ENCODE measurements at places on chromosomes 6 and 20.

- no peak for DNase-seq
Measured at GRCh38 chr20:18272451-18272850, 15.9 kb upstream of the ZNF133 start.

DNA sequence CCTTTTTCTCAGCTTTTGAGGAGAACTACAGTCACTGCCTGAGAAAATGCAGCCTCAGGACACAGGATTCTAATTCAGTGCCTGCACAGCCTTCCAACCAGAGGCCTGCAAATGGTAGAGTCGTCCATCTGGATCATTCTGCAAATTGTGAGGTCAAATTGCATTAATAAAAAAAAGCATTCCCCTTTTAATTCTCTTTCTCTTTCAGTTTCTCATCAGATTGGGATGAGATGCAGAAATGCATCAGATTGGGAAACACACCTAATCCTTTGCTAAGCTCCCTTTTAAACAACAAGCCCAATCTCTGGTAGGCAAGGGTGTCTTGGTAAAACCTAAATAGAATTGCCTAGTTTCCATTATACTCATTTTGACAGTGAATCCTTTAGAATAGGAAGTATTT lies 838.8 kb downstream of the MAFB start:
- DNase-seq = no peak

DNA sequence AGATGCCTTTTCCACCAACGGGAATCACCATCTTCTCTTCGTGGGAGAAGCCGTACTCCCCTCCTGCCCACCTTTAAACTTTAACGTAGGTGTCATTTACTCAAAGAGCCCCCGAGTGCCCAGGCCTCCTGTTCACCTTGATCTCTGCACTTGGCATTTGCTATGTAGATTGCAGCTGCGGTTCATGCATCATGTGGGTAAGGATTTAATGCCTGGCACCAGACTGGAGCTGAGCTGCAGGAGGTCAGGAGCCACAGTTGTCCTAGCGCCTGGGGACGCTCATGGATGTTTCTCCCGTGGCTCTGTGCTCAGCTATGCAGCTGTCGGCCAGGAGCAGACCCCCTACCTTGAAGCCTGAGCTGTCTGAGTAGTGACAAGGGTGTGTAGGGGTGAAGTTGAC lies 133.7 kb downstream of the CDH4 start:
- no peak for DNase-seq

DNA sequence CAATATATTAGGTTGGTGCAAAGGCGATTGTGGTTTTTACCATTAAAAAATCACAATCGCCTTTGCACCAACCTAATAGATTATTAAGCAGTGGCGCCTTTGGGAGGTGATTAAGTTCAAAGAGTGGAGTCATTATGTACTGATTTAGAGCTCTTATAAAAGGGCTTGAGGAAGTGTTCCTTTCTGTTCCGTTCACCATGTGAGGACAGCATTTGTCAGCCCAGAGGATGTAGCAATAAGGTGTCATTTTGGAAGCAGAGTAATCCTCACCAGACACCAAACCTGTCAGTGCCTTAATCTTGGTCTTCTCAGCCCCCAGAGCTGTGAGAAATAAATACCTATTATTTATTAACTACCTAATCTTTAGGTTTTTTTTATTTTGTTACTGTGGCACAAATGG lies 542.1 kb upstream of the MAN1A1 start:
- DNase-seq = no peak

DNA sequence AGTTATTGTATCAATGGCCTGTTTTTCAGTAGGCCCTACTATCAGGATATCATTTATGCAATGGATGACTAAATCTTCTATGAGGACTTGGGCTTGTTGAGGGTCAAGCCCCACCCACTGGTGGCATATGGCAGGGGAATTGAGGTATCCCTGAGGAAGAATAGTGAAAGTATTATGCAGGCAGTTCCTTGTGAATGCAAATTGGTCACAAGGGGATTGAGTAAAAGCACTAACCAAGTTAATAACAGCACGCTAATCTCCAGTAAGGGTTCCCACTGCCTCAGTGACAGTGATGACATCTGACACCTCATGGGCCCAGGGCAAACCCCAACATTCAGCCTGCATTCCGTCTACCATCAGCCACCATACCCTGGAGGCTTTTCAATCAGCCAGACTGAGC lies 14.9 kb downstream of the BPIFA1 start:
- no peak for DNase-seq

DNA sequence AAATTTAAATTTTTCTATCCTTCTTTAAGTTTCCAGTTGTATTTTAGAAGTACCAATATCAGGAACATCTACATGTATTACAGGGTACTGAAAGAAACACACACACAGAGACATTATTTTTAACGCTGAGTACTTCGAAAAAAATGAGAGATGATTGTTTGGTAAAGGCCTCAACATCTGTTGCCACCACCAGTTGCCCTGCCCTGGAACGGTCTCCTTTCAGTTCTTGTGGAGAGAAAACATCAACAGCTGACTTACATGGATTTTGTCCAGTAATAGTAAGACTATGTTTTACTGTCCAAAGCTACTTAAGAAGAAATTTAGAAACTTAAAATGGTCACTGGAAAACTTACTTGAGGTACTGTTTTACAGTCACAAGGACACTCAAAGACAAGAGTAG lies 16.7 kb downstream of the HMGCLL1 start:
- no peak for DNase-seq

DNA sequence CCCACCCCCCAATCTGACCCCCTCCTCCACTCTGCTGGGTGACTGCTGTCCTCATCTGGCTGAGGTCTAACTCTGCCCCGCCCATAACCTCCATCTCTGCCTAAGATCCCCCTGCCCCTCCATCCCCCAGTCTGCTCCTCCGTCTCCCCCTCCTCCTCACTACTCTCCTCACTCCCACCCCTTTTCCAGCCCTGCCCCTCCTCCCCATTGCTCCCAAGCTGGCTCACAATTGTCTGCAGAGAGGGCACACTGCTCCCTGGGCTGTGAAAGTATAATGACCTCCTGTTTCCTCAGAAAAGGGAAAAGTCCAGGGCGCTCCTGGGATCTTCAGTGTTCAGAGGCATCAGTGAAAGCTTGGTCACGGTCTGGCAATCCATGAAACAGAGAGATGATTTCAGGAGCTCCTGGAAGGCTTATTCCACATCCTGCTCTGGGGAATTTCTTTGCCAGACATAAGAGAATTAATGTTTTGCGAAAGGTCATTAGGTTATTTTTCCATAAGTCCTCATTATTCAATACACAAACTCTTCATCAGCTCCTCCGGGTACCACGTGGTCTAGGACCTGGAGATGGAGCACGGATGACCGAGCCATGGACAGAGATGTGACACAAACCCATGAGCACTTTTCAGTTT lies 21.5 kb downstream of the CST5 start:
- no peak for DNase-seq

DNA sequence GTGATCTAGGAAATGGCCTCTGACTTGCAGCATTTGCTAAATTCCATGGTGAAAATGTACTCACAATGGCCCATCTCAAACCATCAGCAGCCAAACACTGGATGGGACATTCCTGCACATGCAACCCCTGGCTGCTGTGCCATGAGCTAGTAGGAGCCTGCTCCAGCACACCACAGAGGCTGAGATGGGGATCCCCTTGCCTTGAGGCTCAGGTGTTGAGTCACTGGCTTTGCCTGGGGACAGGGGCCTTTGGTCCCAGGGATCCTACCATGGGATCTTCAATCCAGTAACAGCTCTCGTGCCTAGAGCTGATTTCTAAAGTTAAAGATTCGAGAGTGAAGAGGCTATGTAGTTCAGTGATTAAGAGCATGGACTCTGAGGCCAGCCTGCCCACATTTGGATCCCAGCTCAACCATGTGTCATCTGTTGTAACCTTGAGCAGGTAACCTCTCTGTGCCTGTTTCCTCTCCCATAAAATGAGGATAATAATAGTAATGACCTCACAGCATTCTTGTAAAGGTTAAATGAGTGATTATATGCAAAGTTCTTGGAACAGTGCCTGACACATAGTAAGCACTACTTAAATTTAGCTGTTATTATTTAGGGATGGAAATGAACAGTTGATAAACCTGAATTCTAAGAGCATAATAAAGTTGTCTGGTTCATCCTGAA lies 16.4 kb downstream of the FOXQ1 start:
- no peak for DNase-seq

Measured in stimulated activated CD8-positive, alpha-beta memory T cell treated with anti-CD3 and anti-CD28 coated beads, Interleukin-7, amount 100 ng/mL, for 48 hours (primary cell).